ENCODE measurements at places on chromosomes 5 and 9.

DNA sequence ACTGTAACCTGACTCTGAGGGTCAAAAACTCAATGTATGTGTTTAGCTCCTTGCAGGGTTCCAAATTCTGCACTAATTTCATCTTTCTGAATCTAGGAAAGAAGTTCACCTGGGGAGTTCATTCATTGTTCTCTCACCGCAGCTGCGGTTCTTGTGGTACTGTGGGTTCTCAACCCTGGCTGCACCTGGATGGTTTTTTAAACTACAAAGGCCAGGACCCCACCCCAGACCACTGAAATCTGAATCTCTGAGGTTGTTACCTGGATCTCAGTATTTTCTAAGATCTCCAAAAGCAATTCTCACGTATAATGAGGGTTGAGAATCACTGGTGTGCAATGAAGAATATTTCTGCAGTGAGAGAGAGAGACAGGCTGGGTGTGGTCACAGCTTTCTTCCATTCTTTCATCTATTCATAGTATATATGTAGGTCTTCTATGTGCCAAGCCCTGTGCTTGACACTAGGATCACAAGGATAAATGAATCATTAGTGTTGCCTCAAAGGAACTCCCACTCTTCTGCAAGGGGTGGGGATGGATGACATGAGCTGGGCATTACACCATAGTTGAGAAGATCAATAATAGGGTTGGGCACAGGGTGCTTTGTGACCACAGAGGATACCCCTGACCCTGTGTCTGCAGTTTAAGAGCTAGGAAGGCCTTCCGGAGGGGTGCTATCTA, 109.8 kb downstream of the GALNT10 start:
- DNase-seq, result no peak

- DNase-seq, result peak; percentile 10
These were observed 453 bp downstream of the RASGEF1C start for GRCh38 chr5:180208435-180209081.

DNA sequence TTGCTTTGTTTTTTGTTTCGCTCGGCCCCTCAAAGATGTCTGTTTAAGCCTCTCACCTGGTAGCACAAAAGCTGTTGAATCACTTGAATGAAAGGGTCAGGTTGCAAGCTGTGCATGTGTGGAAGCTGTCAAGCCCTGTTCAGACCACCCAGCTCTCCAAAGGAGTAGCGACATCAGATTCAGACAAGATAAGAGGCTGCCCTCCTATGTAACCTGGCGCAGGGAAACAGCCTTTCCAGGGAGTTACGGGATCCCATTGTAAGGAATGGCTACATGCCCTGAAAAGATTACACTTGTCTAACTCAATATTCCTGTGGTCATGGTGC, 2.9 kb downstream of the FREM1 start:
- no peak for DNase-seq

GRCh38 chr9:1332156-1332555, 282.0 kb downstream of the DMRT2 start:
- no peak for DNase-seq

DNA sequence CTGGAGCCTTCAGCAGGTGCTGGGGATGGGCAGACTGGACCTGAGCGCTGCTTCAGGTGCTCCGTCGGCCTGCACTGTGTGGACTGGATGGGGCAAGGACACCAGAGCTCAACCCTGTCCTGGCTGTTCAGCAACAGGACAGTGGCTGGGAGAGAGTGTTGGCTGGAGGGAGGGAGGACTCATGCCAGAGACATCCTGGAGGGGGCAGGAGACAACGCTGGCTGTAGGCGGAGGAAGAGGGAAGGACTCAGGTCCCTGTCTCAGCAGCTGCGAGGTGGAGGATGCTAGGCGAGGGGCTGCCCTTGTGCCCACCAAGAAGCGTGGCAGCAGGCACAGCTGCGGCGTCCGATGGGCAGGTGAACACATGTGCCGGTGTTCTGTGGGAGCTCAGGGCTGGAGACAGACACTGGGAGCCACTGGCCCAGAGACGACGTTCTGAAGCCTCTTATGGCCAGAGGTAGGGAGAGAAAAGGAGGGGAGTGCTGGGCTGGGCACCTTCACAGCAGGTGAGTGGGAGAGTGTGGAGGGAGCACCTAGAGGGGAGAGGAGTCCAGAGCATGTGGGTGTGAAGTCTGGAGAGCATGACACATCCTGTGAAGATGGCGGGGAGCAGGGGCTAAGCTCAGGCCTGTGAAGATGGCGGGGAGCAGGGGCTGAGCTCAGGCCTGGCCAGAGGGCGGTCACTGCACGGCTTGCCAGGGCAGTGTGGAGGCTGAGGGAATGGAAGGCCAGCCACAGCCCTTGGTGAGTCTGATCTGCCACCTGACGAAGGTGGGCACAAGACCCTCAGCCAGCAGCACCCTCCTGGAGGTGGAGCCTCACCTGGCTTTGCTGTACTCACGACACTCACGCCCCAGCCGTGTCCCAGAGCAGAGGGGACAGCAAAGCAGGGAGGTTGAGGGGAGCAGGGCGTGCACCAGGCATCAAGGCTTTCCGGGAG, 79.1 kb upstream of the FCN1 start:
- DNase-seq, result no peak

DNA sequence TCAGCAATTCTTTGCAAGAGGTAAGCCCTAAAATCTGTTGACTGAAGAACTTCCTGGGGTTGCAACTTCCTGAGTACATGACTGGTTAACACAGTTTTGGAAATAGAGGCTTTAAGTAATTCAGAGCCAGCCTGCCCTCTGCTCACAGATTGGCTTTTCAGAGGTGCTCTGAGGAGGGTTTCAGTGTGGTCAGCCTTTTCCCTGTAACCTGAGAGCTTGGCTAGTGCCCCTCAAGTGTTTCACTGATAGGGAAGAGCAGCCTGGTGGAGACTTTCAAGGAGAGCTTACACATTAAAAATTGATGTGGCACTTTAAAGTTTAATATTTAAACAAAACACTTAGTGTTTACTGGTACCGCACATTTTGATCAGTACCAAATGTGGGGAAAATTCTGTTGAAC, 56.7 kb upstream of the FOXB2 start:
- no peak for DNase-seq

DNA sequence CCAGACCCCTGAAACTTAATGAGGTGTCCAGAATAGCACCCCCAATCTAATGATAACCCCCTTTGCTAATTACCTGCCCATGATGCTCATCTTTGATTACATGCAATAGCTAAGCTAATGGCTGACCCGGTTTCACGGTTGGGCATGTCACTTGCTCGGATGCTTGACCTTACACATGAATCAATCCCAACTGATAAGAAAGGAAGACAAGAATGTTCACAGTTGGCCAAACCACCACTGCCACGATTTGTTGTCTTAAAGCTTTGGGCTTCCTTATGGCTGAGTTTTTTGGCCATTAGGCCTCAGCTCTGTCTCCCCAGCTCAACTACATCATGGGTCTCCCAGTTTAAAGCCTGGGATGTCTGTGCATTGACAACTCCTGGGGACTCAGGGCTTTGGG, 53.1 kb upstream of the TGFBR1 start:
- DNase-seq, result no peak

DNA sequence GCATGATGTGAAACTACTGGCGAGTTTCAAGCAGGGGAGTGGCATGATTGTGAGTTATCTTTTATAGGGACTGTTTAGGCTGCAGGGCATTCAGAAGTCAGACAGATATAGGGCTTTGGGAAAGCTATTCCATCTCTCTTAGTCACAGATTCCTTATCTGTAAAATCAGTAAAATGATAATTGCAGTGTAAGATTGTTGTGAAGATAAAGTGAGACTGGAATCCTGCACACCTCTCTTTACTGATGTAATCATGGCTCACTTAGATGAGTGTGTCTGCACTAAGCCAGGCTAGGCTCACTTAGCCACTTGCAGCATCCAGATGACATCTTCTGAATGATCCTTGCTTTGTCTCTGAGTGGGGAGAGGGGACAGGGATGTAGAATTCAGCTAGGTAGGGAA, 81.8 kb upstream of the MAMDC2 start:
- no peak for DNase-seq

- DNase-seq, result no peak
These were observed 453.6 kb upstream of the TUSC1 start for GRCh38 chr9:26131886-26132285.

GRCh38 chr9:136820971-136821825, 13.4 kb downstream of the RABL6 start:
- DNase-seq, result no peak

DNA sequence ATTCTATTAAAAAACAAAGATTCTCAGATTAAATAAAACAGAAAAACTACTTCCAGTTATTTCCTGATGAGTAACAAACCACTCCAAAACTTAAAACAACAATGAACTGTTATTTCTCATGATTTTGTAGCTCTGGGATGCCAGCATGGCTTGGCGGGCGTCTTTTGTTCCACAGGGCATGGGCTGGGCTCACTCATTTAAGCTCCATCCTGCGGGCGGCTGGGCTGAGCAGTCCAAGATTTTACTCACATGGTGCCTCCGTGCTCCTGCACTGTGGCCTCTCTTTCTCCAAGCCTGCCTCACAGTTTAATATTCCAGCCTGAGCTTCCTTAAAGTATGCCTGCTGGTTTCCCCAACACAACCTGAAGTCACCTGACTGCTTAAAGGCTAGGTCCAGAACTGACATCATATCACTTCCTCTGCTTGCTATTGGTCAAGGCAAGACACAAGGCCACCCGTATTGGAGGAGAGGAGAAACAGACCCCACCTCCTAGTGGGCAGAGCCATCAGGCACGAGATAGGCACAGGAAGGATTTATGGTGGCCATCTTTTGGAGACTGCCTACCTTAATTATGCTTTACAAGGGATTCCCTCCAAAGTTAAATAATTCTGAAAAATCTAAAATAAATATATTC, 41.6 kb upstream of the ZBTB43 start:
- DNase-seq, result peak; percentile 14

- DNase-seq, result no peak
These were observed 63.2 kb downstream of the NR2F1-AS1 start for GRCh38 chr5:93517828-93518227.
